ENCODE measurements at places on chromosomes 3 and 15.

- DNase-seq, result no peak
Measured at GRCh38 chr3:100941451-100941850, 51.8 kb downstream of the ABI3BP start.

GRCh38 chr3:98777801-98778220 lies 14.7 kb downstream of the ST3GAL6 start:
- DNase-seq, result peak; percentile 54

- peak; percentile 13 for DNase-seq
Measured at GRCh38 chr15:55555089-55555488, 33.1 kb downstream of the PYGO1 start.

GRCh38 chr15:71080166-71080565 lies 35.1 kb upstream of the THSD4 start:
- no peak for DNase-seq

GRCh38 chr3:12974334-12974733 lies 98.9 kb downstream of the IQSEC1 start:
- DNase-seq, result peak; percentile 74

- no peak for DNase-seq
Measured at GRCh38 chr15:99361545-99362185, 110.4 kb downstream of the LRRC28 start.

GRCh38 chr3:16802389-16802788 lies 82.4 kb upstream of the PLCL2 start:
- DNase-seq, result no peak

- no peak for DNase-seq
Measured at GRCh38 chr3:185062191-185062590, 90.7 kb downstream of the C3orf70 start.

DNA sequence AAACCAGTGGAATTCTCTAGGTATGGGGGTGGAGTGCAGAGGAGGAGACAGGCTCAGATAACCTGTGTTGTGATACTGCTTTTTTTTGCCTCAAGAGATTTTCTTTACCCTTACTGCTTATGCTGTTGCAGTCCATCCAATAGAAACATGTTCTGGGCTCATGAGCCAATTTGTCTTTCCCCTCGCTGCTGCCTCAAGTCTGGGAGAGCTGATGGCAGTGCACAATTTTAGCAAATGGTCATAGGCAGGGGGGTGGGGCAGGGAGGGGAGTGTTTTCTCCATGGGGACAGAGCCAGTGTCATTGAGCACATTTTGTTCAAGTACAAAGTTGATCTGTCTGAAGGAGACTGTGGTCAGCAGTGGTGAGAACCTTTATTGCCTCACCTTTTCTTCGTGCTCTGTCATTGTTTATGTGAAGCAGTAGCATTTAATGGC lies 134.9 kb downstream of the MBNL1 start:
- peak; percentile 44 for DNase-seq

- DNase-seq, result peak; percentile 41
Measured at GRCh38 chr3:126994661-126995245, 11.8 kb downstream of the PLXNA1 start.

- no peak for DNase-seq
Measured at GRCh38 chr3:280681-281080, 84.1 kb downstream of the CHL1 start.

GRCh38 chr3:172150913-172151650 lies 111.7 kb downstream of the FNDC3B start:
- DNase-seq, result no peak

DNA sequence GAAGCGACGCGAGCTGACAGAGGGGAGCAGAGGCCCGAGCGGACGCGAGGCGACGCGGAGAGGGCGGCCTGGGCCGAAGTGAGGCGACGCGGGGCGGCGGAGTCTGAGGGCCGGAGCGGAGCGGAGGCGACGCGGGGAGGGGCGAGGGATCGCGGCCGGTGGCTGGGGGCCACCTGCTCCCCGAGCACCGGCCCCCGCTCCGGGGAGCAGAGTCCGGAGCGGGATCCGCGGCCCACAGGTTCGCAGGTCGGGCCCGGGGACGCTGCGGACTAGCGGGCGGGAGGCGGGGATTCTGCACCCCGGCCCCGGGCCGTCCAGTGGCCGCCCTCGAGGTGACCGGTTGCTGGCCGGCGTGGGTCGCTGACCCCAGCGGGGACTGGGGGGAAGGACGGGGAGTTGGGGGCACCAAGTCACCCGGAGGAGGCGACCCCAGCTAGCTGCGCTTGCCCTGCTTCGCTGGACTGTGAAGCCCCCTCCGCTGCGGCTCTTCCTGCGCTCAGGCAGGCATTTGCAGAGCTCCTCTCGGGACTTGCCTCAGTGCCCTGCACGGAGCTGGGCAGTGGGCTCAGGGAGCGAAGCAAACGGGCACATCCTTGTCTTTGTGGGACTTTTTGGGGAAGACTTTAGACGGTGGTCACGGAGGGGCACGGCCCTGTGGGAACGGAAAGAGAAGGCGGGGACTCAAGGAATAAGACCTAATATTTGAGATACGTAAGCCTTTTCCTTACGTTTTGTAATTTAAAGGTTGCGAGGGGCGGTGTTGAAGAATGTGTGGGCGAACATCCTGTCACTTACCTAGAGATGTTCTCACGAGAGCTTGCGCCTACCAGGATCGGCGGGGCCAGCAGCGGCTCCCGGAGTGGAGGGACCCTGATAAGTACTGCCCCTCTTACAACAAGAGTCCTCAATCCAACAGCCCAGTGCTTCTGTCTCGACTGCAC lies 566 bp downstream of the HMCES start:
- peak; percentile 67 for DNase-seq

GRCh38 chr3:65548848-65549625 lies 489.7 kb downstream of the MAGI1 start:
- peak; percentile 60 for DNase-seq

DNA sequence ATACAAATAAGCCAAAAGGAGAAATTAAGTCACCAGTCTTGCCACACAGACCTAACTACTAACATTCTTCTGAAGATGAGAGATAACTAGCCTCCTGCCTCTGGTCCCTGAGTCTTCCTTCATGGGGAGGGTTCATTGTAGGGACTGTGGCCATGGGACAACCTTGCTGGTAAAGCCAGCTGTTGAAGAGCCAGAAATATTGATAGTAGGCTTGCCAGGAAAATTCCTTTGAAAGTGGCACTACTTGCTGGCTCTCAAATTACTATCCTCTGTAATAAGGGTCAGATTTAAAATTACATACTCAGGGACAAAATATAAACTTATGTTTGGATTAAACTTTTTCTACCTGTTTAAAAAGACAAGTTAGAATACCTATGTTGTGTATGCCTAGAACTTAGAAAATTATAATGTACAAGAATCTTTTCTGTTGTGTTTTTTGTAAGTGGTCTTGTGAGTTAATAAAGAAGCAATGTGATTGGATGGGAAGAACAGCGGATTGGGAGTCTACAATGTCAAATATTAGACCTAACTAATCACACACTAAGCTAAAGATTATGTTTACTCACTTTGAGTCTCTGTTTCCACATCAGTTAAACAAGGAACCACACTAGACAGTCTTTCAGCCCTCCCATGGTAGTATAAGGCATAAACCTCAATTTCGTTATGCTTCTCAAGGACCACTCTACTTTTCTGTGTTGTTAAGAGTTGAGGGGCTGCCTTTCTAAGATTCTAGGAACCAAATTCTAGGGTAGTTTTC lies 60.0 kb upstream of the TRIM71 start:
- peak; percentile 4 for DNase-seq

DNA sequence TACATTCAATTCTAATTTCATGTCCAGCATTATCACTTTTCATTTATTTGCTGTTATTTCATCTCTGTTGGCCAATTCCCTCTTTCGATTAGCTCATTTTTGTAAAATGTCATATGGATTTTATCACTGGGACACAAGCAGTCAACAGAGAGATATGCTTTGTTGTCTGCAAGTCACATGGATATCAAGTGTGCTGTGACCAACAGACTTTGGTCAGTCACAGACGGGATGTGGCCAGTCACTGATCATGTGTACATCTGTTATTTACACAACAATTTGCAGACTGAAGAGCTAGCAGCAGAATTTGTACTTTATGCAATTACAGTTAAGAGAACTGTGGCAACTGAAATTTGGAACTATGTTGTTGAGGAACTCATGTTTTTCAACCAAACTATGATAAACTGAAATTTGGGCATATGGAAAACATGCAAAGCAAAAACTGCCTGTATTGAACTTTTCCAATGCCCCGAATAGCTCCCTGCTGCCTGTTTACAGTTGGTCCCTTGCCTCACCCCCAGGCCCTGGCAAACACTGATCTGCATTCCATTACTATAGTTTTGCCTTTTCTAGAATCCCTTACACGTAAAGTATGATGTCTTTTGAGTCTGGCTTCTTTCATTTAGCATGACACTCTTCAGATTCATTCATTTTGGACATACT lies 104.4 kb downstream of the RPL22L1 start:
- no peak for DNase-seq

DNA sequence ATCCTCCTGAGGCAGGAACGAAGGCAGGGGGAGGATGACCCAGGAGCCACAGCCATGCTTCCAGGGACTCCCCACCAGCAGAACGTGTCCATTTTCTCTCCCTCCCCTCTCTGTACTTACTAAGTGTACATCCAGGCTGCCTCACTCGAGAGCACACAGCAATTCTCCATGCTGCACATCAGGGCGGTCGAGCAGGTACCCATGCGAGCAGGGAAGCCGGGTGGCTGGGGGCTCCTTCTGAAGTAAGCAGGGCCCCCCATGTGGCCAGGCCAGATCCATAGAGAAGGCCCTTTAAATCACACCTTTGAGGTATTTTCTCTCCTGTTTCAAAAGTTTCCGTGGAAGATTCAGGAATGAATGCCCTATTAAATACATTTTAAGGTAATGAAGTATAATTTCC lies 41.2 kb upstream of the SLC6A11 start:
- DNase-seq, result no peak

DNA sequence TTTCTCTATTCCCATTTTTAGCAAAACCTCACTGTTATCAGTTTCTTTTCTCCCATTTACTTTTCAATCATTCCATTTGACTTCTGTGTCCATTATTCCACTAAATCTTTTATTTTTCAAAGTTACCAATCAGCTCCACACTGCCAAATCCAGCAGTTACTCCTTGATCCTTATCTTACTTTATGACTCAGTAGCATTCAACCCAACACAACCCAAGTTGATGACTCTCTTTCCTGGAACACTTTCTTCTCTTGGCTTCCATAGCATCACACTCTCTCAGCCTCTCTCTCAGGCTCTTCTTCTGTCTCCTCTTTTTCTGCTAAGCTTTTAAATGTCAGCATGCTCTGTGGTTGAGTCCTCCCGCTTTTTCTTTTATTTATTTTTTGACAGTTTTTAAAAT lies 36.3 kb downstream of the RASGRP1 start:
- peak; percentile 68 for DNase-seq

GRCh38 chr3:52245322-52246263 lies at the start of gene PPM1M:
PPM1M (plus strand) TSS chr3:52245759; CDS start chr3:52245825, 66 bp downstream.
- peak; percentile 79 for DNase-seq

DNA sequence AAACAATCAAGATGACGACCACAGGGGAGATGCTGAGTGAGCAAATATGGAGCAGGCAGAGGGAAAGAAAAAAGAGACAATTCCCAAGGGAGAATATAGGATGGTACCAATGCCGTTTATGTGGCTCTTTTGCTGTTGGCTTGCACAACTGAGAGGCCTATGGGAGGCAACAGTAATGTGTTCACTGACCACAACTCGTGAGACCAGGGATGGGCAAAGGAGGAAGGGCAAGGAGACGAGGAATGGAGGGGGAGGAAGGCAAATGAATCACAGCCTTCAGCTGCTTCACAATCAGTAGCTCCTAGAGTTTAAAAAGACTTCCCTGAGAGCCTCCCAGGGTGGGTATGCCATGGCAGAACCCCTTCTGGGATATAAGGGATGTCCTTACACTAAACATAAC lies 131.5 kb downstream of the SLC9A9 start:
- no peak for DNase-seq

DNA sequence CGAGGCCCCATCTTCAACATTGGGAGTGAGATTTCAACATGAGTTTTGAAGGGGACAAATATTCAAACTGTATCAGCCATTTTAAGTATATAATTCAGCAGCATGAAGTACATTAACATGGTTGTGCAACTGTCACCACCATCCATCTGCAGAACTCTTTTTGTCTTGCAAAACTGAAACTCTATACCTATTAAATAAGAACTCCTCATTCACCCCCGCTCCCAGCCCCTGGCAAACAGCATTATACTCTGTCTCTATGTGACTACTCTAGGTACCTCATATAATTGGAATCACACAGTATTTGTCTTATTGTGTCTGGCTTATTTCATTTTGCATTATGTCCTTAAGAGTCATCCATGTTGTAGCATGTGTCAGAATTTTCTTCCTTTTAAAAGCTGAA lies 110.1 kb downstream of the MAP2K5 start:
- no peak for DNase-seq

DNA sequence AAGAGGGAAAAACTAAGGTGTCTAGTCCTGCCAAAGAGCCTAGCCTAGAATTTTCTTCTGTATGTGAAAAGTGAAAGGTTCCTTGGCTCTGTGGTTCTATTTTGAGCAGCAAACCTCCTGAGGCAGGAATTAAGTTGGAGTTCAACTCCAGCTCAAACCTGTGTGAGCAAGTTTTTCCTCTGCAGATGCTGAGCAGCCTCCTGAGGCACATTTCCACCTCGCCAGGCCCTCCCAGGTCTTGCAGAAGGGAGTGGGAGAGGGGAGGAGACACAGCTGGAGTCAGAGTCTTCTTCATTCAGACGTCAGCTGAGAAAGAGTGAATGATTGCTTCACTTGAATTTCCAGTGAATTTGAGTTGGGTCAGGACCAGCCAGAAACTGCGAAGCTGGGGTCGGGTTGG lies 69.5 kb upstream of the ETV5 start:
- DNase-seq, result no peak

DNA sequence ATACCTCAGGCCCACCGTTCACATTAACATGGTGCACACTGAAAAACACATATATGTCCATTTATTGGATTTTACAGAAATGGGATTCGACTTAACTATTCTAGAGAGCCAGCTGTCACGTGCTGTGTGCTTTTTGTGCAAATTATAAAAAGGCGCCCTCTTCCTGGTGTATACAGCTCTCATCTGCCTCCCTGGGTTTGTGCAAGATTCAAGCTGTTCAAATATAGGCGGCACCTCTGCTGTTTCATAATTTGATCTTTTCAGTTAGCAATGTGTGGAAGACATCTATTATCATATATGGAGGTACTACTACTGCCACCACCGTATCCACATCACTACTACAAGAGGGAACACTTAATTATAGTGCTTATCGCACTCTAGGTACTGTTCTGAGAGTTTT lies 187.6 kb downstream of the EBLN2 start:
- no peak for DNase-seq

DNA sequence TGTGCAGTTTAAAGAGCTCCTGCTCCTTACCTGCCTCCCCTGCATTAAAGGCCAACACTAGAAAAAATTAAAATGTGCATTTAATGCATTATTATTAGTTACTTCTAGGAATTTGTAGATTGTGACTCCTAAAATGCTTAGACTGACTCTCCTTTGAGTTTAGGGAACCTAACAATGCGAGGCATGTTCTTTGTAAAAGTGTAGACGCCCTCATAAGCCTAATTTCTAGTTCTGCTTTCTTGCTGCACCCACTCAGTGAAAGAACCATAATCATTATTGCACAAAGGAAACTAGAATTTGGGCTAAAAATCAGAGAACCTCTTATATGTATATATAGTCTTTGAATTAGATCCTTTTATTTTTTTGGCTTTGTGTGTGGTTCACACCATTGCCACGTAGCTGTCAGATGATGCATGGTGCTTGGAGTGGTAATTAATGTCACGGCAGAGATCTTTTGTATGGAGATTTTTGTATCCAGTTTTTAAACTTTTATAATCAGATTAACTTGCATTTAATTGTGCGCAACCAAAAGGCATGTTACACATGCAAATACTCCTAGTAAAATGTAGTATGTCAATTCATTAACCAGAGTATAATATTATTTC lies 710 bp downstream of the ABHD10 start:
- DNase-seq, result peak; percentile 32

- no peak for DNase-seq
Measured at GRCh38 chr15:85554852-85555521, 174.6 kb downstream of the AKAP13 start.

GRCh38 chr3:138902171-138902570 lies 44.8 kb downstream of the FOXL2 start:
- DNase-seq, result no peak
